Activated CD8-positive, alpha-beta memory T cell treated with anti-CD3 and anti-CD28 coated beads for 4 hours (primary cell): ENCODE measurements at places on chromosomes 1 and 21.

- DNase-seq: no peak
Measured at GRCh38 chr1:98104289-98104688, 183.5 kb upstream of the DPYD start.

GRCh38 chr1:115670476-115671175, 28.9 kb downstream of the VANGL1 start:
- DNase-seq: no peak

DNA sequence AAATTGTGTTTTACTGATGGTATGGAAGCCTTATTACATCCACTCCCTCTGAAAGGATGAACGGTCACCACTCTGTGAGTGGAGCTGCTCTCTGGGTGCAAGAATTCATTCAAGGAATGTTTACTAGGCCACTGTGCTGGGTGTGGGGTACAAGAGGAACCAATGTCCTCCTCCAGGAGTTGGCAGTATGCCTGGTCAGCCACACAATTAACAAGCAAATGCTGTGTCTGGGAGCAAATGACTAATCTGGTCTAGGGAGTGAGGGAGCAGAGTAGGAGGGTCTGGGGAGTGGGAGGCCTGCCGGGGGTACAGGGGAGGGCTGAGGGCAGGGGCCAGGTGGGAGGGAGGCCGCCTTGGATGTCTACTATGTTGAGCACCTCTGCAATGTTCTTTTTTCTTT, 27.2 kb upstream of the TDRD10 start:
- DNase-seq: no peak

GRCh38 chr1:190864013-190864641, 386.5 kb upstream of the BRINP3 start:
- no peak for DNase-seq

GRCh38 chr1:39954324-39954869, 548 bp upstream of the MFSD2A start:
- DNase-seq: no peak

DNA sequence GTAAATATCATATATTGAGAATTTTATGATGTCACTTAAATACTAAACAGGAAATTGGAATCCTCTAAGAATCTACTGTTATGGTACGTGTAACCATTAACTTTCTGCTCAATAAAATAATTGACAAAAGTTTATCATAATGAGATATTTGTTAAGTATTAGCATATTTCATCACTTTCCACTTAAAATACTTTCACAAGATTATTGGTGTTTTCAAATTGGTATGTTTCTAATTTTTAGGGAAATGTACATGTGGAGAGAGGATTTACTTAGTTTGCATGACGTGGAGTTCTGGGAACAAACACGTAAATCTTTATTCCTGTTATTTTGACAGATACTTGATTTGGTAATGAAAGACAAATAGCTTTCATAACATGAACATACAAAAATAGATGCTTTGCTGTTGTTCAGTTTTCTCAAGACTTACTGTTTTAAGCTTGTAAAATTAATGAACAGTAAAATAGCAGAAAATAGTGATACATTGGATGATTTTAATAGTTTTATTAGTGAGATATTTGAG, 1.6 kb downstream of the SRSF11 start:
- no peak for DNase-seq

GRCh38 chr1:10430216-10431069, at the start of gene CENPS:
TSS of gene CENPS (plus strand) at chr1:10430433. CDS start at chr1:10430518, 85 bp downstream.
- DNase-seq: peak; percentile 89

GRCh38 chr1:23720256-23720995, 22.8 kb upstream of the ELOA start:
- no peak for DNase-seq

DNA sequence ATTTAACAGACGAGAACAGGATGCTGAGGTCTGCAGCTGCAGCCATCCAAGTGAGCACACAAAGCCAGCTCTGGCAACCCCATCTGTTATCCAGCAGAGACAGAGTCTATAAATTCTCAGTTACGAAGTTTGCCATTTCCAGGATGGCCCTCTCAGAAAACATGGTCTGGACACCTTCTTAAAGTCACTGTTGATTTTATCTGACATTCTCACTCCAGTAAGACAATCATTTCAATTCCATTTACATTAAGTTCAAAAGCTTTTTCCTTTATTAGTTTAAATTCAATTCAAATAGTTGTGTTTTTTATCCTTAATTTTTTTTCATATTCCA, 125.5 kb downstream of the DMRTB1 start:
- no peak for DNase-seq

DNA sequence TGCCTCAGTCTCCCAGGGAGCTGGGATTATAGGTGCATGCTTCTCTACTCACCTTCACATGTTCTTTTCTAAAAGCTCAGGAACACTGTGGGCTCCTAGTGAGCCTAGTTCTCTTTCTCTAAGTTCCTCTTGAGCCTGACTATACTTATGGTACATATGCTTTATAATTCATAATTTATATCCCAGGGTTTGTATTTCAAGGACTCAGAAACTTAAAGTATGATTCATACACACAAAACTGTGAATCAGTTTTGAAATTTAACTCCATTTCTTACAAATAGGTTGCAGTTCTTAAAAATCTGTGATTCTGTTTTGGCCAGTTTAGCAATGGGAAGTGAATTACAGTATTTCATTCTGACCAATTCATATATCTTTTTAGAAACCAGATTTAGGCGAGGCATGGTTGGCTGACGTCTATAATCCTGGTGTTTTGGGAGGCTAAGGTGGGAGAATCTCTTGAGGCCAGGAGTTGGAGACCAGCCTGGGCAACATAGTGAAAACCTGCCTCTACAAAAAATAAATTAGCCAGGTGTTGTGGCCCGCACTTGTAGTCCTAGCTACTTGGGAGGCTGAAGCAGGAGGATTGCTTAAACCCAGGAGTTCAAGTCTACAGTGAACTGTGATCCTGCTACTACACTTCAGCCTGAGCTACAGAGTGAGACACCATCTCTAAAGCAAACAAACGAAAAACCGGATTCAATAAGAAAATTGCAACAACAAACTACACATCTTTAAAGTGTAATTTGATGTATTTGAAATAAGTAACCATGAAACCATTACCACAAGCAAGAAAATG, 15.6 kb downstream of the RASAL2 start:
- no peak for DNase-seq

- DNase-seq: no peak
Measured at GRCh38 chr1:37305841-37306240, 168.5 kb upstream of the ZC3H12A start.

GRCh38 chr1:204410688-204411450, 748 bp downstream of the PPP1R15B start:
- DNase-seq: no peak

GRCh38 chr1:30399026-30399425, 324.4 kb downstream of the MATN1 start:
- no peak for DNase-seq

DNA sequence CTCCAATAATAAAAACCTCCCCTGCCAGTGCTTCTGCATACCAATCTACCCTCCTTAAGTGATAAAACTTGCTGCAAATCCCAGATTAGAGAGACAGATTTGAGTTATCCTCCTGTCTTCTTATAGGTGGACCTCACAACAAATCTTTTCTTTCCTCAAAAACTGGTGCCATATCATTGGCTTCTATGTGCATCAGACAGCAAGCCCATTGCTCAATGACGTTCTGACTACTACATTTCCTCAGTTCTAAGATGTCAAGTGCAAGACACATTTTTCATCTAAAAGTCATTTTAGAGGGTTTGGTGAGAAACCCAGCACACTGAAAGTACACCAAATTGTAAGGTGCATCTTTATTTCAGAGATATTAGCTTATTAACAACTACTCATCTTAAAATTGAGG, 107.8 kb upstream of the VAV3 start:
- DNase-seq: no peak

DNA sequence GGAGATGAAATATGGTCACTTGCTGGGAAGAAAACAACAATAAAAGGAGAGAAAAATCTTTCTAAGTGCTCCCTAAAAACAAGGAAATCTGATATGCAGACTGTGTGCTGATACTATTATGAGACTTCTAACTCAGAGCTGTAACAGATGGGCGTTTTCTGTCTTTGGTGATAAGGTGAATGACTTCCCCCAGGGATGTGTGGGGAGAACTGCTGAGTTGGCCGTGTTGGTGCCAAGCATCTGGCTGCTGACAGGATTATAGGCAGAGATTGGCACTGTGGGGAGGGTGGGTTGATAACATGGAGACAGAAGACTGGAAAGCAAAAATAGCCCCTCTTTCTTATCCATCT, 438.5 kb upstream of the PLXNA2 start:
- DNase-seq: no peak

DNA sequence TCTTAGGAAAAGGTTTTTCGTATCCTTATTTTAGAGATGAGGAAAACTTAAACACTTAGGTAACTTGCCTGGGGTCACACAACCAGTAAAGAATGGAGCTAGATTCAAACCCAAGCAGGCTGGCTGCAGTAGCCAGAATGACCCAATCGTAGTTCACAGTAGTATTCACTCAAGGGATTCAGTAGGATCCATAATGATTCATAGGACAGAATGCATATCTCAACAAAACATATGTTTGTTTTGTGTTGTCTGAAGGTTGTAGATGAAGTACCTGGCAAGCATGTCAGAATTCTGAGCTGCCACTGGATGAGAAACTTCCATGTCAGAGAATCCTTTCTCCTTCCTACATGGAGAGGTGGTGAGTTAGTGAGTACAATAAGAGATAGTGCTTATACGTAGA, 155.5 kb downstream of the C1orf21 start:
- no peak for DNase-seq

DNA sequence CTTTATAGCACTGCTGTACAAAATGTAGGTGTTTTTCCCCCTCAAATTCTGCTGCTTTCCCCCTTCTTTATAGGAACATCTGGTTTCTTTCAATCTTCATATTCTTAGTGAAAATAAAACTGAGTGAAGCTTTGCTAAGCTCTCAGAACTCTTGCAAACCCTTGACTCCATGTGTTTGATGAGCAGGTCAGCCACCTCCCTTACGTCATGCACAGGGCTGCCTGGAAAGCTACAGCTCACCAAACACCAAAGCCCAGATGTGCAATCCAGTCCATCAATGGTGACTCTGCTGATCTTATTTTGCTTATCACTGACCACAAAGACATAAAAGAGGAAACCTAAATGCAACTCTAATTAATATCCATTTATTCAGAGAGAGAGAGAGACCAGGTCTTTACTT, 5.5 kb downstream of the CACNA1E start:
- DNase-seq: no peak

DNA sequence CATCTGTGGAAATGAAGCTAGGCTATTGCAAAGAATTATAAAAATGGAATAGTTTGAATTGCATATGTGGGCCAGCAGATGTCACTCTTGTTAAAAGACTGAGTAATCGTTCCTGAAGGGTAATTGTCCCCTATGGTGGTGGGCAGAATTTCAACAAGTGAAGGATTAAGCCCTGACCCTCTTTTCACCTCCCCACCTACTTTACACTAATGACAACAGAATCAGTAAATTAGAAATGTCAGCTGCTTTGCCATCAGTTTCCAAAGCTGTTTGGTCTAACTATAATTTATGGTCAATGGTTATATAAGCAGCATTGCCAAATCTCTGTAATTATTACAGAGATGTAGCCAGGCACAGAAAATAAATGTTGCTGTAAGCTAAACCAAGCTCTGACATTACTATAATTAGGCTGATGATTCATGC, 898.6 kb downstream of the AMY1C start:
- DNase-seq: no peak

- DNase-seq: no peak
Measured at GRCh38 chr1:202230939-202231645, 37.5 kb downstream of the LGR6 start.

DNA sequence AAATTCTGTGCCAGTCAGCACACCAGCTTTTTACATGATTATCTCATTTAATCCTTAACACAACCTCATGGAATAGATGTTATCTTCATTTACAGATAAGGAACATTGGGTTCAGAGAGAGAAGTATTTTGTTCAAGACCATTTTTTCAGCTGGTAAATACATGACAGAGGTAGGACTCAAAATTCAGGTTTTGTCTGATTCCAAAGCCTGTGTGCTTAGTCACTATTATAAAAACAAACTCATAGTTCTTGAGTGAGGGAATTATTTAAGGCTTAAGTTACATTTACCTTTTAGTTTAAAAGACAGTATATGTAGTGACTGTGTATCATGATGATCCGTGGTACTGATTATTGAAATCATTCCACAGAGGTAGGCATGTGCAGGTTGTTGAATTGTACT, 125.2 kb downstream of the MAGI3 start:
- DNase-seq: no peak

DNA sequence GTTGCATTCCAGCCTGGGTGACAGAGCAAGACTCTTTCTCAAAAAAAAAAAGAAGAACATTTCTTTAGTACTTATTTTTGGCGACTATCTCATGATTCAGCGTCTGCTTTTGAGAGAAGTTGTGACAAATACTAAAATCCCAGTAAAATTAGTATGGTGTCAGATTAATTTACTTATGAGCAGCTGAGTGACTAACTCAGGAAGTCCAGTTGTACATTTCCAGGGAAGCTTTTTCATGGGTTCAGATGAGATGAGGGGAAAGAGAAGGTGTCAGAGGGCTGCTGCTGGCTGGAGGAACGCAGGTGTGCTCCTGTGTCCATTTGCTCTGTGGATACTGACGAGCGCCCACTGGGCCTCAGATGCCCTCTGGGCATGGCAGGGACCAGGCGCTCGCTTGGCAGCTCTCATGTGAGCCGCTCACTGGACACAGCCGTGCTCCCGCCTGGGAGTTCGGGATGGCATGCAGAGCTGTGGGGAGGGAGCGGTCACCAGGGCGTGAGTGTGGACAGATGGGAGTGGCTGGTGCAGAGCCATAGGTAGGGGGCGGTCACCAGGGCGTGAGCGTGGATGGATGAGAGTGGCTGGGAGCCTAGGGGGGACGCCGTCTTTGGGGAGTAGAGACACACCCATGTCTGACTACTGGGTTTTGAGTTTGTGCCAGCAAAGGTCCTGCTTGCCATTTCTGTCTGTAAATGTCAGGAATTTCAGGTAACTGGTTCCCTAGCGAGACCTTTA, 55.0 kb downstream of the ADARB1 start:
- DNase-seq: no peak

- DNase-seq: no peak
Measured at GRCh38 chr1:56948403-56949023, 17.3 kb downstream of the C8B start.

GRCh38 chr1:53315456-53316423, 12.1 kb downstream of the LRP8 start:
- no peak for DNase-seq

- DNase-seq: no peak
Measured at GRCh38 chr1:17485281-17485680, 45.8 kb upstream of the RCC2 start.

- DNase-seq: no peak
Measured at GRCh38 chr1:15833842-15834405, 13.6 kb upstream of the SPEN start.

GRCh38 chr1:116460261-116460660, 87.2 kb downstream of the ATP1A1 start:
- DNase-seq: no peak

GRCh38 chr21:42592156-42592820, 61.1 kb upstream of the PDE9A start:
- no peak for DNase-seq

- DNase-seq: peak; percentile 64
Measured at GRCh38 chr1:25810341-25811299, 9.1 kb upstream of the MTFR1L start.
